NCI-H1048 (cell line): ENCODE measurements at places on chromosomes 2 and 18.

DNA sequence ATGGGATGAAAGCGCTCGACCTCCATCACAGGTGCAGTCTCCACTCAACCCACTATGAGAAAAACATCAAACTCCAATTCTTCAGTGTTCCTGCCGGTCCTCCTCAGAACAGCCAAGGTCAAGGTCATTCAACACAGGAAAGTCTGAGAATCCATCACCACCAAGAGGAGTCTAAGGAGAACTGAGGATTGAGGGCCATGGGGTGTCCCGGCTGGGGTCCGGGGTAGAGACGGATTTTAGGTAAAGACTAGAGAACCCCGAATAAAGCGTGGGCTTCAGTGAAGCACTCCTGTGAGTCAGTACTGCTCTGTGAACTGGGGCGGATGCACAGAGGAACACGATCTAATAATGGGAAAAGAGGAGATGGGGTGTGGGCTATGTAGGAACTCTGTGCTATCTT, 41.8 kb downstream of the PTGR3 start:
- DNase-seq: no peak

- DNase-seq: no peak
These were observed 292.0 kb downstream of the PRKCE start for GRCh38 chr2:45943219-45944044.

DNA sequence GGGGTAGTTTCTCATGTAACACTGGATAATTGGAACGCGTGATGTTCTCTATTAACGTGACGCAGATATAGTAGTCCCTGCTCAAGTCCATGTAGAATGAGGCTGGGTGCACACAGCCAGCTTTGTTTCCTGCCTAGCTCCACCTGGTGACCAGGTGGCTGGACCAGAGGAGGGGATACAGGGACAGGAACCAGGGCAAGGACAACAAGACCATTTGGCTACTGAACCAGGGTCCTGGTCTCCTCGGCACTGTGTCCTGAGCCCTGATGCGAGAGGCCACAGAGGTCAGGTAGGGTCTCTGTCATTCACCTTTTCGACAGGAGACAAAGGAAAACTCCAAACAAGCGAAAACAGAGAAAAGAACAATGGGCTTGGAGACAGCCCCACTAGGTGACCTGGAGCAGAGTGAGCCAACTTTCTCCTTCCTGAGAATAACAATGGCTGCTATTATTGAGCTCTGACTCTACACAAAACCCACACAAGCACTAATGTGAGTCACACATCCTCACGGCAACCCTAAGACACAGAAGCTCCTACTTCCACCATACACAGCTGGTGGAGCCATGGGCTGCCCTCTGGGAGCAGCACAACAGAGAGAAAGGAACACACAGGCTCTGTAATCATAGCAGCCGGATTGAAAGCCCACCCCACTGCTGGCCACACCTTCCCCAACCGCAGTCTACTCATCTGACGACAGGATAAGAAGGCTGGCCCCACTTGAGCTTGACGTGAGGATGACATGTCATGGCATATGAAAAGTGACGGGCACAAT, 67.3 kb upstream of the TEX51 start:
- no peak for DNase-seq

DNA sequence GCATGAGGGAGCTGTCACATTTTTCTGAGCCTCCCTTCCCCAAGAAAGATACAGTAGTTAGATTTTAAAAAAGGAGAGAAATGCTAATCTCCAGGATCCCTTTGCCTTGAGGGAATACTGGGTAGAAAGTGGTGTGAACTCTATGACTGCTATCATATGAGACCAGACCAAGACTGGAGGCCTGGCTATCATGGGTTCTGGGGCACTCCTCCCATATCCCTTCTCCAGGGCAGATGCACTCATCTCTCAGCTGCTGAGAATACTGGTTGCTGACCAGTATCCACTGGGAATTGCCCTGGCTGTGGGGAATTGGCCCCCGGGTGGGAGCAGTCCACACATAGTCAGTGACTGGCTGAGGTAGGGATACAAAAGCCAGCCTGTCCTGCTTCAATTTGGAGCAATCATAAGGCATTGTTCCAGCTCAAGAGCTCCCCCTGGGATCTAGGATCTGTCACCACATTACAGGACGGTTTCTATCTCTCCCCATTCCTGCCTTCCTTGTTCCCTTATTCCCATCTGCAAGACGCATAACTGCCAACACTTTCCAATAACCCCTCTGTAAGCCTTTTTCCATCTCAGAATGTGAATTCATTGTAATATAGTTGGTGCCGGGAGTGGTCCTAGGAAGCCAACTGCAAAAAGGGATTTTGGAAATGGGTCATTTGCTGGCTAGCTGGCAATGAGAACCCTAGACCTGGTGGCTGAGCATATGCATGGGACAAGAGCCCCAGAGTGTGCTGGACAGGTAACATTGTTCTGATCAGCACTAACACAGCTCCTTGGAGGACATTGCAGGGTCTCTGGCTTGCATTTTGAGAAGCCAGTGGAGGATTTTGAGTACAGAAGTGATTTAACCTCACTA, 35.4 kb upstream of the REEP1 start:
- no peak for DNase-seq

DNA sequence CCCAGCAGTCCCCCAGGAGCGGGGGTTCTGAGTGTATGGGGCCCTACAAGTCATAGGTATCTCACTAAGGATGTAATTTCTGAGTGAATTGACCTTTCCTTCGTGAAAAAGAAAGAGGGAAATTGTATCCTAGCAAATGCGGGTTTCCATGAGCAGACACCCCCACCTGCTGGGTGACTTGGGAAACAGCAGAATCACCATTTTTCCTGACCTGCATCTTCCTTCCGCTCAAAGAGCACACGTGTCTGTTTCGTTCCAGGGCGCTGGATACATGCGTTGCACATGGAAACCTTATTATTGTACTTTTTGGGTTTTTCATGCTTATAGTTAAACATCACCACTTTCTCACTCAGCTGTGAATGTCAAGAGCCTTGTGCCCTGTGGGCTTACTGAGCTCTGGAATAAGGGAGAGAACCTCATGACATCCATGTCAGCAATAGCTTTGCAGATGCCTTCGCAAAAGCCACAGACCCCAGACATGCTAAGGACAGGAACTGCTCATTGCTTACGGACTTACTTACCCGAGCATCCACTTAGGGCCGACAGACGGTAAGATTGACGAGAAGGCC, 132.8 kb downstream of the TPO start:
- DNase-seq: no peak

- DNase-seq: no peak
These were observed 15.3 kb downstream of the SNORC start for GRCh38 chr2:232885264-232885961.

DNA sequence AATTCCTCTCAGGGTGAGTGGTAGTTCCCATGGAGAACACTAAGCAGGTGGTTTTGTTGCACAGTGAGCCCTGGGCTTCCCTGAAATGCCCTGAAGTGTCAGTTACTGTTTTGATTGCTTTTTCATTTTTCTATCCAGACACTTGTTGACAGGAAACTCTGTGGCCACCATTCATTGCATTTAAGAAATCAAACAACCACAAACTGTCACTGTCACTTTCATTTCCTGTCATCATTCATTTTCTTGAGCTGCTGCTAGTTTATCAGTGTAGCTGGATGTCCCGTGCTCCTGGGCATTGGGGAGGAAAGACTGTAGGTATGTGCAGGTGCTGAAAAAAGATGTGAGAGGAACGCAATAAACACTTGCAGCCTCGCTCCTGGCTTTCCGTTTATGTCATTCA, 891.6 kb upstream of the ZEB2 start:
- DNase-seq: no peak

DNA sequence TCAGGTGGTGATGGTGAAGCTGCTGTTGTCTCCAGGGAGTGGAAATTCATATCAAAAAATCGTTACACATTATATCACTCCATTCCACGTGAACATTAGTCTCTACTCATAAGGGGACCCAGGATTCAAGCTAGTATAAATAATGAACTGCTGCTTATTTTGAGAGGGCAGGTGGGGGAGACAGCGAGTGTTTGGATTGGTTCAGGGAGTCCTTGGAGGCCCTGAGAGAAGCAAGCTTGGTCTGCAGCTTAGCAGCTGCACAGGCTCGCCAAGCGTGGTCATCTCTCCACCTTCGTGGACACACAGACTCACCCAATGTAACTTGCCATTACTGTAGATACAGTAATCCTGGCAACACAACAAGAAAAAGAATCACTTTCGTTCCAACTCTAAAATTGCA, 177.6 kb downstream of the ZNF521 start:
- DNase-seq: no peak

- DNase-seq: no peak
These were observed 289.3 kb downstream of the MEIS1 start for GRCh38 chr2:66724241-66724640.

DNA sequence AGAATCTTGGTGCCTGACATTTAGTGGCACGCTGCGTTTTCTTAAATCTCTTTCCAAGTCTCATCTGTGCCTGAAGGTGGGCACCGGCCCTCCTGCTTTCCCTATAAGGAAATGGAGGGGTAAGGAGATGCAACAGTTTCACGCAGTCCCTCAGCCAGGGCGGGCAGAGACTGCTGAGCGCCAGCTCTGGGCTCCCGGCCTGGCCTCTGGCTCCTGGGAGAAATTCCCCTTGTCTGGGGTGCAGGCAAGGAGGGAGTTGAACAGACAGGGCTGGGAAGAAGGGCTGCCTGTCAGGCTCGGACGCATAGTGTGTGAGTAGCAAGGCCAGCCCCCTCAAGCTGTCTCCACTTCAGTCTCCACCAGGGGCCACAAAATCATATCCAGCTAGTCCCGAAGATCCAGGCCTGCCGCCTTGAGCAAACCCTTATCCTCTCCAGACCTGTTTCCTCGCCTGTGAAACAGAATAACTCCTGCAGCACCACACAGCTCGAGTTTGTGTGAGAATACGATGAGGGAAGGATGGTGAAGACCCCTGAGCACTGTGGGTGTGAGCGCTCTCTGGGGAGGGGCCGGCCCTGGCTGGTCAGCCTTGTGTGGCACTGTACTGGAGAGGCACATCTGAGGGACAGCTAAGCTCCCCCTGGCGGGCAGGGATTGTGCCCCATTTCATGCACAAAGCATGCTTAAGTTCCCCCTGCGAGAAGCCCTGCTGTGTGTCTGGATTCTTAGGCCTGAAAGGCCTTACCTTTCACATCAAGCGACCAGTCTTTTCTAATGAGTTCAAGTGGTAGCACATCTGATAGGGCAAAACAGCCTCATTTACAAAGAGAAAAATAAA, 33.8 kb downstream of the SDC1 start:
- no peak for DNase-seq

DNA sequence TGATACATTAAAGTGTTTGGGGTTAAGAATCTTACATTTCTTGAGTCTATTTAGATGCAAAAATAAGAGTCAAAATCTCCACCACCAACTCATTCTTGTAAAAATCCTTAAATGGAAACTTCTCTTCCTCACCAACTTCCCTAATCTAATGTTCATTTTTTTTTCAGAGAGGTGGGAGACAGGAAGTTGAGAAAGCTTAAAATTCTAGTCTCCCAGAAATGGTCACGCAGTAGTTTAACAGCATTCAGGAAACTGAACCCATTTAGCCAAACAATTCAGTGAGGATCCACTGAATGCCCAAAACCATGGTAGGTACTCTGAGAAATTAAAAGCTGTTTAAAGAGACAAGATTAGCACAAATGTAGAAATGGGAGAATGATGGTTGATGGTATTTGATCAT, 69.0 kb downstream of the TXNL1 start:
- DNase-seq: no peak

- DNase-seq: no peak
These were observed 6.1 kb downstream of the HJURP start for GRCh38 chr2:233848276-233848675.

DNA sequence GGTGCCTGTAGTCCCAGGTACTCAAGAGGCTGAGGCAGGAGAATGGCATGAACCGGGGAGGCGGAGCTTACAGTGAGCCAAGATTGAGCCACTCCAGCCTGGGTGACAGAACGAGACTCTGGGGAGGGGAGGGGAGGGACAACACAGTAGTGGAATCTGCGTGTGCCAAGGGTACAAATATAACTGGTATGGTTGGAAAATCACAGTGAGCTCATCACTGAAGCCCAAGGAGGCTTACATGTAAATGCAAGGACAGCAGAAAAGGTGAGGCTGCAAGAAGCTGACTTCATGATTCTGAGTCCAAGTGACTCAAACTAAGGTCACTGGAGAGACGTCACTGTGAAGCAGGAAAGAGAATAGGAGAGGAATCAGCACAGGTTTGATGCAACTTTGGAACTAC, 9.2 kb downstream of the SEPTIN10 start:
- DNase-seq: no peak

GRCh38 chr18:56202678-56203077, 435.7 kb downstream of the TXNL1 start:
- no peak for DNase-seq

GRCh38 chr2:173823543-173823939, 141.6 kb downstream of the SP3 start:
- no peak for DNase-seq

GRCh38 chr18:79000997-79001396, 21.4 kb downstream of the SALL3 start:
- DNase-seq: no peak

DNA sequence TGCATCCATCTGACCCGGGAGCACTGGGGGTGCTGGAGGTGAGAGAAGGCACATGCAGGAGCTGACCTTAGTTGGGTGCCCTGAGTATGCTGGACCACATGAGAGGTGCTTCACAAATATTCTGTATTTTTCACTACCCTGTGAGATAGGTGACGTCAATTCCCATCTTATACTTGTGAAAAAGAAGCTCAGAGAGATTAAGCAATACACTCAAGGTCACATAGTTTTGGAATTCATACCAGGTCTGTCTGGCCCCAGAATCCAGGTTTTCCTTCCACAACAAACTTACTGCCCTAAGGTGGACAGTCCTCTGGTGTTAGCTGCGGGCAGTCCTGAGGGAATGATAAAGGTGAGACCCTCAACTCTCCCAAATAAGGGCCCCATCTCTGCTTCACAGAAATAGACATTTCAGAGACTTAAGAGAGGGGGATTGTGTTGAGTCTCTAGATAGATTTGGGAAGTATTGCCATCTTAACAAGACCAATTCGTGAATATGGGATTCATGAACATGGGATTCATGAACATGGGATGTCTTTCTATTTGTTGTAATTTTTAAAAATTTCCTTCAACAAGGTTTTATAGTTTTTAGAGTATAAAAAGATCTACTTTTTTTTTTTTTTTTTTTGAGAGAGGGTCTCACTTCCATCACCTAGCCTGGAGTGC, 64.0 kb upstream of the SMAD7 start:
- no peak for DNase-seq

- no peak for DNase-seq
These were observed 1898.8 kb upstream of the PIK3C3 start for GRCh38 chr18:40056079-40056692.

GRCh38 chr2:201929281-201930026, 104.2 kb upstream of the FZD7 start:
- DNase-seq: no peak
